Mesangial cell (primary cell): ENCODE measurements at places on chromosomes 16 and 17. TPM values are rescaled to one million over a fixed set of nuclear protein-coding genes. Genes with fewer than 3 reads are reported as not detected.

The KREMEN2 gene
- 0.81 and 4.9 TPM in 2 replicates for total RNA-seq

The HSF5 gene
- 0.16 and 0.25 TPM in 2 replicates for total RNA-seq

The ESRP2 gene
- total RNA-seq: 6.2 and 9.0 TPM in 2 replicates

The CDYL2 gene
- 4.7 and 5.1 TPM in 2 replicates for total RNA-seq

The UTS2R gene
- not detected in 2 replicates for total RNA-seq

The C16orf46 gene
- 0.49 and 1.9 TPM in 2 replicates for total RNA-seq

The AHSP gene
- total RNA-seq: not detected in 2 replicates

The OR1F1 gene
- not detected in 2 replicates for total RNA-seq

The RTN4RL1 gene
- total RNA-seq: 0.13 TPM in 1 of 2 replicates, not detected in the other

The DNAH9 gene
- total RNA-seq: not detected in 2 replicates

The TMED6 gene
- not detected in 2 replicates for total RNA-seq
